Endothelial cell (in vitro differentiated cells): ENCODE measurements at places on chromosomes 11 and 22. TPM values are rescaled to one million over a fixed set of nuclear protein-coding genes. Genes with fewer than 3 reads are reported as not detected.

The CXCR5 gene
- not detected for total RNA-seq

GRCh38 chr11:91047882-91048281 is 825.0 kb upstream of the CHORDC1 start:
- DNase-seq: no peak

- no peak for DNase-seq
Observed at GRCh38 chr11:22808571-22809197, 20.9 kb downstream of the SVIP start.

- DNase-seq: no peak
Observed at GRCh38 chr11:9643751-9644150, 20.1 kb upstream of the SWAP70 start.

The CECR2 gene
- 65.3 TPM for total RNA-seq

- no peak for DNase-seq
Observed at GRCh38 chr11:113179181-113179704, 135.1 kb upstream of the TTC12 start.

- DNase-seq: no peak
Observed at GRCh38 chr11:11313902-11314692, 39.0 kb downstream of the CSNK2A3 start.

The FBXO7 gene
- total RNA-seq: 93.8 TPM

The MMP20 gene
- total RNA-seq: not detected

- no peak for DNase-seq
Observed at GRCh38 chr11:35723913-35724312, 61.3 kb downstream of the TRIM44 start.

GRCh38 chr22:24146194-24146616 is 35.1 kb upstream of the SUSD2 start:
- peak; percentile 44 for DNase-seq

- DNase-seq: no peak
Observed at GRCh38 chr22:35409783-35410662, 10.1 kb downstream of the MCM5 start.

- no peak for DNase-seq
Observed at GRCh38 chr11:126327281-126328000, 23.6 kb downstream of the DCPS start.

DNA sequence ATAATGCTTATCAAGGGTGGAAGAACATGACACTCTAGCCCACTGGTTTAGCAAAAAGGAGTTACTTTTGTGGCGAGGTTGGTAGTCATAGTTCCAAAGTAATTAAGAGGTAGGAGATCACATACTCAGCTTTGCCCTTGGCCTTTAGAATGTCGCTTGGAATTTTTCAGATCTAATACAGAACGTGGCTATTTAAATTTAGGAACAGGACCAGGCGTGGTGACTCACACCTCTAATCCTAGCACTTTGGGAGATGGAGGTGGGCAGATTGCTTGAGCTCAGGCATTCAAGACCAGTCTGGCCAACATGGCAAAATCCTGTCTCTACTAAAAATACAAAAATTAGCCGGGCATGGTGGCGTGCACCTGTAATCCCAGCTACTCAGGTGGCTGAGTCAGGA is 26.1 kb upstream of the ZNRF3 start:
- no peak for DNase-seq

DNA sequence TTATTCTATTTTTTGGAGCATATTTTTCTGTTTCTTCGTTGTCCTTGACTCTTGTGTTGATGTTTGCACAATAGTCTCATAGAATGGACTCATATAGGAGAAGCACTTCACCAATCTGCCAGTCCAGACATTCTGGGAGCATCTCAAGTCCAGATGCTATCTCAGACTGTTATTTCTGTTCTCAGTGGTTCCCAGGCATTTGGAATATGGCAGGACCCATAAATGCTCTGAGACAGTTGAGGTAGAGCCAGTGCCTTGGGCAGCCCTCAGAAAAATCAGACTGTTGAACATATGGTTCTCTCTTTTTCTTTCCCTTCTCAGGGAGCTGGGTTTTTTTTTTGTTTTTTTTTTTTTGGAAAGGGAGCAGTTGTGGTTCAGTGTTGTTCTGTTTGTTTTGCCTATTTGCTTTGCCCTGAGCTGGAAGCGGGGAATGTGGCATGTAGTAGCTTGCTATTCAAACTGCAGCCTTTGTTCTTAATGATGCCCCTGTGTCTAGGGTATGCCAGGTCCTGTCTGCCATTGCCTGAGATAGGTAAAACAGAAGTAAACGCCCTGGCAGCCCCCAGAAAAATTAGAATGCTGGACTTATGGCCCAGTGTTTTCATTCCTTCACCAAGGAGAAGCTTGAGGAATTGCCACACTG is 3.7 kb upstream of the MS4A2 start:
- DNase-seq: no peak

DNA sequence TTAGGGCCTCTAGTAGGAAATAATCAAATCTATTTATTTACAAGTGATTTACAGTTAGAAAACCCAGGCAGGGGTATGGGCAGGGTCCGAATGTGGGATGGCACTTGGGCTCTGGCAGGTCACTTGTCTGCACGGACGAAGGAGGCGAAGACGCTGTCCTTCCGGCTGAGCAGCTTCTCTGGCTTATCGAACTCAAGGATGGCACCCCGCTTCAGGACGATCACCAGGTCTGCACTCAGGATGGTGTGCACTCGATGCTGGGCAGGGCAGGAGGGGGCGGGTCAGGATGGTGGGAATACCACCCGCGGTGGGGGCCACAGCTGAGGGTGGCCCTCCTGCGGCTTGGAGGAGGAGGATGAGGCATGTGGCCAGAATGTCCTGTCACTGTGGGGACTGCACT is 4.4 kb upstream of the KCNJ11 start:
- DNase-seq: no peak

The CRYBB3 gene
- 0.97 TPM for total RNA-seq

The C11orf58 gene
- 125 TPM for total RNA-seq

The FREY1 gene
- 1.1 TPM for total RNA-seq

- DNase-seq: peak; percentile 89
Observed at GRCh38 chr11:112555491-112556364, 295.1 kb upstream of the PLET1 start.

The MSANTD2 gene
- total RNA-seq: 32.4 TPM

The OR10A3 gene
- not detected for total RNA-seq

GRCh38 chr22:43515902-43516301 is 104.1 kb downstream of the MPPED1 start:
- DNase-seq: peak; percentile 15

- DNase-seq: peak; percentile 99
Observed at GRCh38 chr22:31970490-31971444, 26.4 kb downstream of the YWHAH start.

- DNase-seq: no peak
Observed at GRCh38 chr11:100759106-100759505, 72.0 kb downstream of the ARHGAP42 start.

- DNase-seq: peak; percentile 68
Observed at GRCh38 chr11:134275534-134276395, at the start of gene GLB1L3. GLB1L3 (plus strand) TSS chr11:134276379; CDS start chr11:134276741, 362 bp downstream.

The GLYAT gene
- not detected for total RNA-seq

- DNase-seq: no peak
Observed at GRCh38 chr11:28627690-28628255, 519.6 kb downstream of the METTL15 start.

- DNase-seq: no peak
Observed at GRCh38 chr22:20840646-20841371, 17.8 kb downstream of the PI4KA start.

DNA sequence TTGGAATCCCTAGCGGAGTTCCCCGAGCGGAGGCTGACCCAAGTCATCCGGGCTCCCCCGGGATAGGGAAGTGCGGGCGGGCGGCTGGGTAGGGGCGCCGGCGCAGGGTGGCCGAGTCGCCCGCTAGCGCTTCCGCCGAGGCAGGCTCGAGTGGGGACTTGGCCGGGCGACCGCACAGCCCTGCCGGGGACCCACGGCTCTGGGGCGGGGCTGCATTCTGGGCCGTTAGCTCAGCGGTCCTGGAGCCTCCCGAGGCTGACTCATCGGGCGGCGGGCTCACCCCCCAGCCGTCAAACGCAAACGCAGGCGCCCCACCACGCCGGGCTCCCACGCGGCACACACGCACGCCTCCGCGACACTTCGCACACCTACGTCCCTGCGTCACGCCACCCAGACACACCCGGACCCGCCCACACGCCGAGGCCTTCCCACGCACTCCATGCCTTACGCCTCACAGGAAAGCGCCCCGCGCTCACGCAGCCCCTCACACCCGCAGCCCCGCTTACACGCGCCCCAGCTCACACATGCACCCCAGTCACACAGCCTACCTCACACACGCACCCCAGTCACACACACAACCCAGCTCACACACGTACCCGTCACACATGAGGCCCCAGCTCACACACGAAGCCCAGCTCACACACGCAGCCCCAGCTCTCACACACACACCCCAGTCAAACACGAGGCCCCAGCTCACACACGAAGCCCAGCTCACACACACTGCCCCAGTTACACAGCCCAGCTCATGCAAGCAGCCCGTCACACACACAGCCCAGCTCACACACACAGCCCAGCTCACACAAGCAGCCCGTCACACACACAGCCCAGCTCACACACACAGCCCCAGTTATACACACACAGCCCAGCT is 1.2 kb downstream of the PHLDB1 start:
- no peak for DNase-seq

- no peak for DNase-seq
Observed at GRCh38 chr11:27317751-27318150, 45.3 kb downstream of the CCDC34 start.

The SEC14L6 gene
- 1.4 TPM for total RNA-seq

DNA sequence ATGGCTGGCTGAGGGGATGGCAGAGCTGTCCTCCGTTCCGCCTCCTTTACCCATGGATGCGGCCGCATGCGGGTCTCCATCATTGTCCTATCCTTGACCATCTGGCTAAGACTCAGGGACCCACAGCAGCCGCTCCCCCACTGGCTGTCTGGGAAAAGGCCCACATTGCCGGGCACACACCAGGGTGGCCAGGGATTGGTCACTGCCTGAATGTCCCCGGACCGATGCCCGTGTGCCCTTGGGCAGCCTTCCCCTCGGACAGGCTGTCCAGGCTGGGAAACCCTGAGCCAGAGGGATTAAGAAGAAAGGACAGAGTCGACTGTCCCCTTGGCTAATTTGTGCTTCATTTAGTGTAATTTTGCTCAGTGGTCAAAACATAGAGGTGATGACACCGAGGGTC is 22.5 kb downstream of the H19 start:
- no peak for DNase-seq

The CCDC86 gene
- total RNA-seq: 15.5 TPM

DNA sequence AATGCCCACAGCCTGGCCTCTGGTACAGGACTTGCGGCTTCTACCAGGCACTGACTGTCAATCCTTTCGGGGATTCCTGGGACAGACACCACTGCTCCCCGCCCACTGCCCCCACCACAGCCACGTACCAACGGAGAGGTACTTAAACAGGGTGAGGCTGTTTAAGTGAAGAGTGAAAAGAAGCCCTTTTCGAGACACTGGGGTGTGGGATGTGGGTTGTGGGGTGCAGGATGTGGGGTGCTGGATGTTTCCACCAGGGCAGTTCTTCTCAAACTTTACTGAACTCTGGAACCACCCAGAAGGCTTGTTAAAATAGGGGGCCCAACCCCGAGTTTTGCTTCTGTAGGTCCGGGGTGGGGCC is 34.2 kb upstream of the PRR5 start:
- DNase-seq: no peak

DNA sequence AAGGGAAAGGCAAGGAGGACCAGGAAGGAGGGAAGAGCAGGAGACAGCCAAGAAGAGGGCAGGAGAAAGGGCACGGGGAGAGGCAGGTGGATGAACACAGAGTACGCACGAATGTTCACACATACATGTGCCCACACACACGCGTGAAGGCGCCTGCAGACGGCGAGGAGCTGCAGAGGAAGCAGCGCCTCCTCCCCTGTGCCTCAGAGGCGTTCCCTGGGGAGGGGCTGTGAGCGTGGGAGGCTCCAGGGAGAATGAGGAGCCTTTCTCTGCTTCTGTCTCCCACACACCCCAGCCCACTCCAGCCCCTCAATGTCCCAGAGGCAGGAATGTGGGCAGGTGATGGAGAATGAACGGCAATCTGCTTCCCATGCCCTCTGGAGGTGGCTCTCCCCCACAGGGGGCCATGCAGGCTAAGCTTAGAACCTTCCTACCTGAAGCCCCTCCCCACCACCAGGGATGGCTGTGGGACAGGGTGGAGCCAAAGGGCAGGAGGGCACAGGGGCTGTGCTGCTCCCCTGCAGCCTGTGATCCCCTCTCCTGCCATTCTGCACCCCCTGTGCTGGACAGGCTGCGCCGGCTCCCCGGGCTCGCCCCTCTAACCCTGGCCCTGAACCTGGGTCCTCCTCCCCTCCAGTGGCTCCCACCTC is 25.3 kb downstream of the PPM1F start:
- no peak for DNase-seq

- no peak for DNase-seq
Observed at GRCh38 chr22:39453765-39454378, 2.9 kb upstream of the MGAT3 start.

The PATZ1 gene
- total RNA-seq: 54.0 TPM

DNA sequence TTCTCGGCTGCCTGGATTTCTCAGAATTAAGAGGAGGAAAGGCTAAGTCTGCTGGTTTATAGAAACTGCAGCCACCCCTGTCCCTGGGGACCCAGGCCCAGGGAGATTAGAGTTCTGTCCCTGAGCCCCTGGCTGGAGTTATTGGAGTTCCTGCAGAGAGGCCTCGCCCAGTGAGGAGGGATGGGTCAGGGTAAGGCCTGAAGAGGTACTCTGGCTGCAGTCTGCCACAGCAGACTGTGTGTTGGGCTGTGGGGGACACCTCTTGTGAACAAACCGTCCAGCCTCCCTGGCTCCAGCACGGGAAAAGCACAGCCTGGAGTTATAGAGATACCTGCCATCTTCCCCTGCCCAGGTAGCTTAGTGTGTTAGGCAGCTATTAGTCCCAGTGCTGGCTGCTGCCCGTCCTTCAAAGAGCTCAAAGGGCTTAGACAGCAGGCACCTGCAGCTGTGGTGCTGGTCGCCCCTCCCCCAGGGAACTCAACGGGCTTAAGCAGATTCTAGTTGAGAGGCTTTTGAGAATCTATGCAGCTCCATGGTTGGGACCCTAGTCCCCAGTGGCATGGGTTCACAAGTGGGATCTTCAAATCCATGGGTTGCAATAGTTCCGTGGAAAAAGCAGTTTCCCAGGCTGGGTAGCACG is 36.6 kb upstream of the MUC15 start:
- no peak for DNase-seq

- DNase-seq: no peak
Observed at GRCh38 chr11:101786916-101787315, 127.9 kb upstream of the CEP126 start.
